ENCODE measurements at places on chromosomes 5 and 9.

- H3K27me3 ChIP-seq, result no peaks in the 10 kb centered on the region
- no peak overlapping the region for H3K27ac ChIP-seq
- no peak overlapping the region for H3K4me3 ChIP-seq
- peaks cover 9% of the 10 kb centered on the region for H3K36me3 ChIP-seq
- no peak for DNase-seq
Observed at GRCh38 chr5:116482394-116482793, 92.2 kb downstream of the SEMA6A start.

DNA sequence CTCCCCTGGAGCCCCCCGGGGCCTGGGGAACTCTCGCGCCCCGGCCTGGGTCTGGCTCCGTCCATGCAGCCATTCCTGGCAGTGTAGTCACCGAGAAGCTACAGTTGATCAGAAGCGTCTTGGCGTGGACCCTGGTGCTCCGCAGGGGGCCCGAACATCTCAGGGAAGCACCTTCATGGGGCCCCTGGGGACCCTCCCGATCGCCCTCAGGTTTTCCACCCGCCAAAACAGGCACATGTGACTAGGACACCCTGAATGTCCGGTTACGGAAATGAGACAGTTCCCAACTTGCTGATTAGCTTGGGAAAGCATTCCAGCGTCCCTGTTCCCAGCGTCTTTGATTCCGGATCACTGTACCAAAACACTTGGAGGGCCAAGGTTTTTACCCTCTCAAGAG, 472 bp downstream of the FBXO4 start:
- H3K4me1 ChIP-seq, result peaks cover 7% of the 10 kb centered on the region
- H3K27ac ChIP-seq, result peak overlapping the region; percentile 96
- peak; percentile 67 for DNase-seq
- peak overlapping the region; percentile 85 for H3K4me3 ChIP-seq
- peaks cover 6% of the 10 kb centered on the region for H3K36me3 ChIP-seq

GRCh38 chr9:124218438-124218982, 39.2 kb upstream of the NEK6 start:
- no peaks in the 10 kb centered on the region for H3K36me3 ChIP-seq
- no peak overlapping the region for H3K4me3 ChIP-seq
- H3K4me1 ChIP-seq, result peaks cover 35% of the 10 kb centered on the region
- no peak for DNase-seq

DNA sequence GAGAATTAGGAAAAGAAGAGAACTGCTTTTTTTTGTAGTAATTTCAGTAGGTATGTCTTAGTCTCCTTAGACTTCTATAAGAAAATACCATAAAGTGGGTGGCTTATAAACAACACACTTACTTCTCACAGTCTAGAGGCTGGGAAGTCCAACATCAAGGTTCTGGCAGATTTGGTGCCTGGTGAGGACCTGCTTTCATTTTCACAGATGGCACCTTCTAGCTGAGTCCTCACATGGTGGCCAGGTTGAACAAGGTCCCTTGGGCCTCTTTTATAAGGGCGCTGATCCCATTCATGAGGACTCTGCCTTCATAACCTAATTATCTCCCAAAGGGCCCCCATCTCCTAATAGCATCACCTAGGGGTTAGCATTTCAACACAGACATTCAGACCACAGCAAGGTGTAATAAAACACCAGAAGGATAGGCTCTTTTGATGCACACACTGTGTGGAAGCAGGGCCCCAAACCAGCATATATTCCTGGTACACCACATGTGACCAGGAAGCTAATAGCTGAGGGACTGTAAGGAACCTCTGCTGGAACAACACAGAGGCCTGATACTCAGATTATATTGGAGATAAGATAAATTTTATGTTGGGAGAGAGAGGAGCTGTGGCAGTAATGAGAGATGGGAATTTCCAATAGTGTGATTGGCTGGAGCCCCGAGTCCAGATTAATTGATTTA, 384.9 kb downstream of the RAB3C start:
- no peak for DNase-seq
- H3K36me3 ChIP-seq, result no peaks in the 10 kb centered on the region
- no peaks in the 10 kb centered on the region for H3K4me1 ChIP-seq

GRCh38 chr5:177402271-177403043, 2.0 kb upstream of the PFN3 start:
- no peak for DNase-seq
- H3K27ac ChIP-seq, result no peak overlapping the region
- peaks cover 38% of the 10 kb centered on the region for H3K27me3 ChIP-seq

GRCh38 chr9:4137234-4137633, 162.6 kb downstream of the GLIS3 start:
- DNase-seq, result no peak
- H3K27me3 ChIP-seq, result no peaks in the 10 kb centered on the region
- H3K36me3 ChIP-seq, result no peaks in the 10 kb centered on the region
- no peak overlapping the region for H3K4me3 ChIP-seq
- no peaks in the 10 kb centered on the region for H3K4me1 ChIP-seq

DNA sequence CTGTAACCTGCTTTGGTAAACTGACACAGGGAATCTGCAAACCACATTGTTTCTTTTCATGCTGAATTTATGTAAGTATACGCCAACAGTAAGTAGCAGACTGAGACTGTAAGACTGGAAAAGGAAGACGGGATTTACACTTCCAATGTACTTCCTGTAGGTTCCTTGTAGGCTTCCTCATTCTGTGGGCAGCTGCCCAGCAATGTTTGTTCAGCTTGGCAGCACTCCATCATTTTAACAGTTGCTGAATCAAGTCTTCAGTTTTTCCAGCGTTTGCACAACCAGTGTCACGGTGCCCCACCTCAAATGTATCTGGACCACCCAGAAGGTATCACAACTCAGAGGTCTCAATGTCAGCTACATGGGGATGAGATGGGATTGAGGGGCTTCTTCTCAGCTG, 232.6 kb downstream of the PRDM9 start:
- H3K27me3 ChIP-seq, result no peaks in the 10 kb centered on the region
- H3K36me3 ChIP-seq, result no peaks in the 10 kb centered on the region
- H3K4me1 ChIP-seq, result no peaks in the 10 kb centered on the region
- no peak overlapping the region for H3K27ac ChIP-seq
- DNase-seq, result no peak
- no peak overlapping the region for H3K4me3 ChIP-seq

GRCh38 chr5:6718161-6718681, 5.0 kb downstream of the TENT4A start:
- no peaks in the 10 kb centered on the region for H3K27me3 ChIP-seq
- H3K27ac ChIP-seq, result no peak overlapping the region
- H3K36me3 ChIP-seq, result no peaks in the 10 kb centered on the region

- no peak within 1 kb of the TSS for H3K27ac ChIP-seq
- peaks cover 9% of the 10 kb centered on the region for H3K27me3 ChIP-seq
- DNase-seq, result no peak
- no peak within 1 kb of the TSS for H3K4me3 ChIP-seq
Observed at GRCh38 chr9:137227054-137227852, at the start of gene RNF224. Gene RNF224 (plus strand): TSS chr9:137227502. CDS start chr9:137228336, 834 bp downstream.

DNA sequence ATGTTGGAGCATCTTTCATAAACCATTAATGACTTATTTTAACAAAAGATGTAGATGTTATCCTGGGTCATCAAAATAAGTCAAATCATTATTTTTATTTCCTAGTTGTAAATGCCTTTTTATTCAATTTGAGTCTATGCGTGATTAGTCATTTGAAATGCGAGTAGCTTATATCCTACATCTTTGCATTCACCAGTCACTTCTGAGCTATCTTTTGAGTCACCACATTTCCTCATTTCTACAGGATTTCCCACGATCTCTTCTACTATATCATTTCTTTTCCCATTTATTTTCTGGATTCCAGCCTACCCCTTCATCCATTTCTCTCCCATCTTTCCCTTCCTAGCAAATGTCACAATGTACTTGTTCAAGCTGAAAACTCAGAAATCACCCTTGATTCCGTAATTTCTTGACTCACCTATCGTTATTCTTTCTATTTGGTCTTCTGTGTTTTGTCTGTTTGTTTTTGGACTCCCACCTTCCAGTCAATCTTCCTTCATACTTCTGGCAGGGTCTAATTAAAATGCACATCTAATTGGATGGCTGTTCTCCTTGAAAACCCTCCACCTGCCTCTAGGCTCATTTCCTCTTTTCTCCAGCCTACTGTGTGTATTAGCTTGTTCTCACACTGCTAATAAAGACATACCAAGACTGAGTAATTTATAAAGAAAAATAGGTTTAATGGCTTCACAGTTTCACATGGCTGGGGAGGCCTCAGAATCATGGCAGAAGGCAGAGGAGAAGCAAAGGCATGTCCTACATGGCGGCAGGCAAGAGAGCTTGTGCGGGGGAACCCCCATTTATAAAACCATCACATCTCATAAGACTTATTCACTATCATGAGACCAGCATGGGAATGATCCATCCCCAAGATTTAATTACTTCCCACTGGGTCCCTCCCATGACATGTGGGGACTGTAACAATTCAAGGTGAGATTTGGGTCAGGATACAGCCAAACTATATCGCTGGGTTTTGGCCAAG, 112.4 kb downstream of the MEF2C start:
- no peaks in the 10 kb centered on the region for H3K27me3 ChIP-seq
- H3K36me3 ChIP-seq, result no peaks in the 10 kb centered on the region
- H3K4me3 ChIP-seq, result no peak overlapping the region
- DNase-seq, result no peak
- peaks cover 12% of the 10 kb centered on the region for H3K4me1 ChIP-seq

DNA sequence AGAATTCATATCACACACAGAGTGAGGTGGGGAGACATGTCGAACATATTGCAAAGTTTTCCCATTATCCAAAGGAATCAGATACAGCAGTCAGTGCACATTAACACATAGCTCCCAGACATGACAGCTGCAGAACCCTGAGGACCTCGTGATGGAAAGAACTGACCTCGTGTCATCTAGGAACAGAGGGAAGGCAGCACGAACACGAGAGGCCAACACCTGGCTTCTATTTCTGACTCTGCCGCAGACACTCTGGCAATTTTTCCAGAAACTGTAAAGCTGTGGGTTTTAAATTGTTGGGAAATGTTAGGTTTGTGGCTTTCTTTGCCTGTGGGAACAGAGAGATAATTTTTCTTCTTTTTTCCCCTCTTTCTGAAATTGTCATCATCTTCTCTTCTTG, 315.0 kb upstream of the PIK3R1 start:
- no peaks in the 10 kb centered on the region for H3K36me3 ChIP-seq
- no peaks in the 10 kb centered on the region for H3K27me3 ChIP-seq
- no peak overlapping the region for H3K27ac ChIP-seq
- no peak overlapping the region for H3K4me3 ChIP-seq

DNA sequence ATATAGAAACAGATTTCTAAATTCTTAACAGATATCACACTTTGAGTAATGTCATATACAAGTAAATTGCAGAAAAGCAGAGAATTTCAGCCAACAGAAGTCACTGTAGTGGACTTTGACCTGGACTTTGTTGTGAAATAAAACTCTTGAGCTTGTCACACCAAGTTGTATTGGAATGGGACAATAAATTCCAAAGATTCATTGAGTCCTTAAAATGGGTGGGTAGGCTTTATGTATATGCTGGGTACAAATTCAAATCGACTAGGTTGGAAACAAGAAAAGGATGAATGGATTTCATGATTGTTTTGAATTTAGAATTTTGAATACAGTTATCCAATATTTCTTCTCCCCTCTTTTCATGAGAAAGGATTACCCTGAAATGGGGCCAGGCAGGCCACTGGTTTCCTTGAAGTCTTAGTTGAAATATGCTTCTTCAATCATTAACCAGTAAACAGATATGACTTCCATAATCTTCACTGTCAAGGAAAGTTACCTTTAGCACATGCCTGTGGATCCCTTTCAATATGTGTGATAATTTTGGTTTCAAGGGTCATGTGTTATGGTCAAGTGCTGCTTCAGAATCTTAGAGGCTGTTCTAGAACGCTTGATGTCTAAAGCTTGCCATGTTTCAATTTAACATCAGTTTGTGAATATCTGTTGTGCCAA, 25.7 kb downstream of the PIP5K1B start:
- H3K4me3 ChIP-seq, result no peak overlapping the region
- DNase-seq, result no peak
- no peaks in the 10 kb centered on the region for H3K36me3 ChIP-seq
- H3K27ac ChIP-seq, result no peak overlapping the region

DNA sequence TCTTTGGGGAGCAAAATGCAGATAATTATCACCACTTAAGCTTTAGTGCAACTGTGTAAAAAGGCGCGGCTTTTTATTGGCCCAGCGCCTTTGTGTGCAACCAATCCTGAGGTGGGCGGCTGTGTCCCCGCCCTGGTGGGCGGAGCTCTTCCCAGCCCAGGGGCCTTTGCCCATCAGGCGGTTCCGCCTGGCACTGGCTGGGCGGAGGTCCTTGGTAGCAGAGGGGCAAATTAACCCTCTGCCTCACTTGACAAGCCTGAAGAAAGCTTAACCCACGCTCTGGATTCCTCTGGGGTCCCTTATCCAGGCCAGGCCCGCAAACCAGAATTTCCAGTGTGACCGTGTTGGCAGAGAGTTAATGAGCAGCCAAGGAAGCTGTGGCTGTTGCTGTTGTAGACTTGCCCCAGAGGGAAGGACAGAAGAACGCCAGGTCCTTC, 12.8 kb upstream of the NIPAL4 start:
- no peak overlapping the region for H3K4me3 ChIP-seq
- no peak for DNase-seq
- H3K27ac ChIP-seq, result no peak overlapping the region

- no peak for DNase-seq
- H3K4me3 ChIP-seq, result no peak overlapping the region
- H3K36me3 ChIP-seq, result no peaks in the 10 kb centered on the region
- no peaks in the 10 kb centered on the region for H3K27me3 ChIP-seq
- H3K27ac ChIP-seq, result no peak overlapping the region
Observed at GRCh38 chr9:117073071-117073470, 341.8 kb downstream of the ASTN2 start.

- H3K36me3 ChIP-seq, result no peaks in the 10 kb centered on the region
- no peak overlapping the region for H3K27ac ChIP-seq
- no peak for DNase-seq
Observed at GRCh38 chr5:81544351-81545018, 150.6 kb upstream of the ACOT12 start.

DNA sequence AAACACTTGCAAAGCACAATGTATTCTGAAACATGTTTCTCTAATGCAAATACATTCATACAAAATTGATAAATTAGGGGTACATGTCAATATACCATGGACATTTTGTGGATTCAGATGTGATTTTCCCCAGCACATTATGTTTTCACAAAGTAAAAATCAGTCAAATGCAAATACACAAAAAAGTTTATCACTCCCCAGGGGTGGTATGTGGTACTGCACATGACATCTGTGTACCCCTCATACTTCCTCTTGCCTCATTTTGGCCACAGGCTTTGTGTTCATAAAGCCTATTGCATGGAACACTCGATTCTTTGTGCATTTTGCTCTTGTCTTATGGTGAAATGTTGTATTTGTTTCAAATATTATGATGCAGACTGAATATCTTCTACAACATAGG, 116.8 kb upstream of the PDE4D start:
- H3K4me3 ChIP-seq, result no peak overlapping the region
- no peak overlapping the region for H3K27ac ChIP-seq
- no peaks in the 10 kb centered on the region for H3K4me1 ChIP-seq
- no peaks in the 10 kb centered on the region for H3K36me3 ChIP-seq

DNA sequence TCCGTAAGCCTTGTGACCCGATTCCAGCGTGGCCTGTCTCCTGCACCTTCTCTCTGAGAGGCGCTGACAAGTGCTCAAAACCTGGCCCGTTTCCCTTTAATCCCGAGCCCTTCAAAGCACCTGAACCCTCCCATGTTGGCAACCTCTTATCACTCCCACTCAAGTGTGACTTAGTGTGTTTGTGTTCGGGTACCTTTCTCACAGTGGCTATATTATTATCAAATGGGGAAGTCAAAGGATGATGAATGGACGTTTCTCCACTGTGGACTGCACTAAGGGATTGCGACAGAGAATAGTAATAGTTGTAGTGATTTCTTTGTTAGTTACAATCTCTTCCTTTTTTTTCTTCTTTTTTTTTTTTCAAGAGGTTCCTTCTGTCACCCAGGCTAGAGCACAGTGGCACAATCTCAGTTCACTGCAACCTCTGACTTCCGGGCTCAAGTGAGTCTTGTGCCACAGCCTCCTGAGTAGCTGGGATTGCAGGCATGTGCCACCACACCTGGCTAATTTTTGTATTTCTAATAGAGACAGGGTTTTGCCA, 65.4 kb upstream of the TNFSF8 start:
- H3K27me3 ChIP-seq, result no peaks in the 10 kb centered on the region
- H3K36me3 ChIP-seq, result no peaks in the 10 kb centered on the region
- H3K4me1 ChIP-seq, result no peaks in the 10 kb centered on the region
- DNase-seq, result no peak
